Activated CD4-positive, alpha-beta T cell treated with anti-CD3 and anti-CD28 coated beads, Interleukin-2, amount 50 U/mL, for 1 hour (primary cell): ENCODE measurements at places on chromosomes 12 and 14.

DNA sequence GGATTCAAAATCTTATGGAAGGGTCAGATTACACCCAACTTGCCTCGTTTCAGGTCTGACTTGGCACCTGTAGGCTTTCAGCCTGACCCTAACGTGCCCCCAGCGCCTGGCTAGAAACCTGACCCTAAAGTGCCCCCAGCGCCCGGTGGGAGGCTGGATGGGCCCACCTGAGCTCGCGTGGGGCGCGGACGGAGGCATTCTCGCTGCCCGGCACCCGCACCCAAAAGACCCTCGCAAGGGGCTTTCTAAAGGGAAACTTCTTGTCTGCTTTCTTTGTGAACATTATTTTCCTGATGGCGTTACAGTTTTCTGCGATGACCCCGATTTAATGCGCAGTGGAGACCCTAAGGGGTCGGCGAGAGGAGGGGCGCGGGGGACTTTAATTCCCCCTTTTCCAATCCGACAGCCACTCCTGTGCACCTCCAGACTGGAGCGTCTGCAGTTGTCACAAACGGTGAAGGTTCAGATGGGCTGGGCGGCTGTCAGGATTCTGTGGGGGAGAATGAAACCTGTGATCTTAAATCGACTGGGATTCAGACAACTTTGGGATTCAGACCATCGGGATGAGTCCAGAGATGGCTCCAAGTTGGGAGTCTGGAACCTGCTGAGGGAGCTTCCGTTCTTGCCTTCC, 751 bp upstream of the HRK start:
- DNase-seq = no peak

DNA sequence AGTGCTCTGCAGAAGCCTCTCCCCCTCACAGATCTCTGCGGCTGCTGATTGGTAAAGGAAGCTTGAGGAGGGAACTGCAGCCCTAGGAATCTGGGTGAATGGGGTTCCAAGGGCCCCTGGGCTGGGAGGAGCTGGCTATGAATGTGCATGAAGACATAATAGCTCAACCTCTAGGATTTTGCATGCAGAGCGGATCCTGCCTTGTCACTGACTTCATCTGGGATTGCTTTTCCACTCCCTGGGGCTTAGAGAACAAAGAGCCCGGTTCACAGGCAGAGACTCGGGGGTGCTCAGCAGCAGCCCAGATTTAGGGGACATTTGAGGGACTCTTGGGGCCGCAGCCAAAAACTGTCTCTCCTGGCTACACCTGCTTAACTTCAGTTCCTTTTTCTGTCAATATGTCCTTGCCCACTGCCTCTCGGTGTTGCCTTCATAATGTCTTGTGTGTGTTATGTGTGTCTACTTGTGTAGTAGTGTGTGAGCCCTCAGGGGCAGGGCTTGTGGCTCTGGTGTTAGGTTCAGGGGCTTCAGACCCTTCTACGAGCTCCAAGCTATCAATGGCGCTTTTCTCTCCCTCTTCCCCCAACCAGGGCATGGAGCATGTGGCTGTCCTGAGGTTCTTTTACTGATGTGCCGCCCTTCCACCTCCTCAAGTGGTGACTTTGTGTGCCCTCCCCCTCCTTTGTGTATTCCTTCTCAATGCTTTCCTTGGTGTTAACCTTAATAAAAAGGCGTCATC, 1.9 kb downstream of the CCDC184 start:
- DNase-seq = no peak

DNA sequence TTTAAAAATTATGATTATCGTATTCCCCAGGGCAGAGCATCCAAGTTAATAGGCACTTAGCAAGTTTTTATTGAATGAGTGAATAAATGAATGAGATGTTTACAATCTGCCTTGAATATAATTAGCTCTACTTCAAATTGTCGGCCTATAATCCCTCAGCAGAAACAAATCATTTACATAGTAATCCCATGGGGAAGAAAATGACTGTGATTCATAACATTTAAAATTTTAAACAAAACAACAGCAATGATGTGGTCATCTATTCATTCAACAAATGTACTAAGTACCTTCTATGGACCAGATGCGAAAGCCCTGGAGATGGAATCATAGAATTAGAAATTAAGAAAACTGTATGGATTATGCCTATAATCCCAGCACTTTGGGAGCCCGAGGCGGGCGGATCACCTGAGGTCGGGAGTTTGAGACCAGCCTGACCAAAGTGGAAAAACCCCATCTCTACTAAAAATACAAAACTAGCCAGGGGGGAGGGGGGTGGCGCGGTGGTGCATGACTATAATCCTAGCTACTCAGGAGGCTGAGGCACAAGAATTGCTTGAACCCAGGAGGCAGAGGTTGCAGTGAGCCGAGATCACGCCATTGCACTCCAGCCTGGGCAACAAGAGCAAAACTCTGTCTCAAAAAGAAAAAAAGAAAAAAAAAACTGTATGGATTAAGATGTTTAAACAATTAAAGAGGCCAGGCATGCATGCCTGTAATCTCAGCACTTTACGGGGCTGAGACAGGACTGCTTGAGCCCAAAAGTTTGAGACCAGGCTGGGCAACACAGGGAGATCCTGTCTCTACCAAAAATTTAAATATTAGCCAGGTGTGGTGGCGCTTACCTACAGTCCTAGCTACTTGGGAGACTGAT, 17.7 kb upstream of the MDM2 start:
- DNase-seq = no peak

DNA sequence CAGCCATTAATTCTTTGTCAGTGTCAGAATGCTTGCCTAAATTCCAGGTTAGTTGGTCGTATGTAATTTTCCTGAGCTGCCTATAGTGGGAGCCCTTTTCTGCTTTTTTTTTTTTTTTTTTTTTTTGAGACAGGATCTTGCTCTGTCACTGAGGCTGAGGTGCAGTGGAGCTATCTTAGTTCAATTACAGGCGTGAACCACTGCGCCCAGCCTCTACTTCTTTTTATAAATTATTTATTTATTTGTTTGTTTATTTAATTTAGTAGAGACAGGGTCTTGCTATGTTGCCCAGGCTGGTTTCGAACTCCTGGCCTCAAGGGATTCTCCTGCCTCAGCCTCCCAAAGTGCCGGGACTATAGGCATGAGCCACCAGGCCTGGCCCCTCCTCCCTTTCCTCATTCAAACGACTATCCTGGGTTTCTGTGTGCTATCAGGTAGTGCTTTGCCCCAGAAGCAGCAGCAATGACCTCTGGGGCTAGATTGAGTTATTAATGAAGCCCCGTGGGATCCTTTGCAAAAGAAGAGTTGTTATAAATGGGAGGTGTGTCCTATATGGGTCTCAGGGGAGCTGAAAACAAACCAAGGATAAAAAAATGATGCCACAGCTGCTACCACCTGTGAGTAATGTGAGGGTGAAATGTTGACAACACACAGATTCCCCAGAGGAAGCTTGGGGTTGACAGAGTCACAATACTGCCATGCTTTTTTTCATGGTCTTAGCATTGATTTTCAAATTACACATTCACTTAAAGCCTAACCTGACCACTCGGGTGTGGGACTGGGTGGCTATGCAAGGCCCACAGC, 34.6 kb upstream of the NFKBIA start:
- no peak for DNase-seq

DNA sequence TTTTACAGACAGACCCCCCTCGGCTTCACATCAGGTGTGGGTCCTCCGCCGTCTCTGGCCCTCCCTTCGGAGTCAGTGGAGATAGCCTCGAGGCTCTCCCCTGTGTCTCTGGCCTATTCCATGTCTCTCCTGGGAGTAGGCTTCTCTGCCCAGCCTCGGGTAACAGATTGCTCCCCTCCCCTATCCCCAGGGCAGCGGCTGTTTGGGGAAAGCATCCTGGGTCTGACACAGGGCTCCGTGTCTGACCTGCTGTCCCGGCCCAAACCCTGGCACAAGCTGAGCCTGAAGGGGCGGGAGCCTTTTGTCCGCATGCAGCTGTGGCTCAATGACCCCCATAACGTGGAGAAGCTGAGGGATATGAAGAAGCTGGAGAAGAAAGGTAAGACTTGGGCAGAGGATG, 30.8 kb downstream of the PHETA1 start:
- no peak for DNase-seq

GRCh38 chr12:123488539-123489230, 30.7 kb downstream of the SNRNP35 start:
- DNase-seq = no peak

- no peak for DNase-seq
Observed at GRCh38 chr12:2958432-2959191, 585 bp upstream of the TEAD4 start.
